ENCODE measurements at places on chromosomes 7 and 10. TPM values are rescaled to one million over a fixed set of nuclear protein-coding genes. Genes with fewer than 3 reads are reported as not detected.

MAP3K8 gene
- 239 TPM for total RNA-seq

CPXM2 gene
- not detected for total RNA-seq

CDHR1 gene
- total RNA-seq, result 3.3 TPM

TMEM26 gene
- not detected for total RNA-seq

ACTL6B gene
- total RNA-seq, result not detected

CEP55 gene
- 23.7 TPM for total RNA-seq

CPVL gene
- total RNA-seq, result 1.4 TPM

NKX2-3 gene
- not detected for total RNA-seq

RAB19 gene
- total RNA-seq, result 1.9 TPM

VWDE gene
- total RNA-seq, result not detected

ZNF853 gene
- 0.56 TPM for total RNA-seq

GRCh38 chr10:125700355-125700911, 17.5 kb upstream of the TEX36 start:
- DNase-seq, result no peak

DNA sequence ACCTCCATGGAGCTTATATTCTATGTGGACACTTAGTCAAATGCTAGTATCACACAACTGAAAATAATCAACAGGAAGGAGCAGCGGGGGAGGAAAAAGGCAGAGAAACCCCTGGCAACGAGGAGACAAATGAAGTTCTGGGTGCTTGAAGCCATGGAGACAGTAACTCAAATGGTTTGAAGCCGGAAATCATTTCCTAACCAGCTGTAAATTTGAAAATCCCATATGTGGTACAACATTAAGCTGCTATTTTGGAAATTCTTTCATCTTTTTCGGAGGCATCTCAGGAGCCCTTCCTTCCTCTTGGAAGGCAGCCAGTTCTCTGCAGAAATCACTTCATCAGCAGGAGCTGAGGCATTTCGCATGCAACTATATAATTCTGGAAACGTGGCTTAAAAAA, 91.4 kb downstream of the PPP1R3C start:
- no peak for DNase-seq

GRCh38 chr7:151461096-151461941, 21.4 kb upstream of the CRYGN start:
- no peak for DNase-seq

GRCh38 chr10:113340282-113340681, 212.6 kb upstream of the HABP2 start:
- DNase-seq, result no peak

GRCh38 chr7:118186501-118186900, 2.5 kb downstream of the LSM8 start:
- DNase-seq, result no peak

DNA sequence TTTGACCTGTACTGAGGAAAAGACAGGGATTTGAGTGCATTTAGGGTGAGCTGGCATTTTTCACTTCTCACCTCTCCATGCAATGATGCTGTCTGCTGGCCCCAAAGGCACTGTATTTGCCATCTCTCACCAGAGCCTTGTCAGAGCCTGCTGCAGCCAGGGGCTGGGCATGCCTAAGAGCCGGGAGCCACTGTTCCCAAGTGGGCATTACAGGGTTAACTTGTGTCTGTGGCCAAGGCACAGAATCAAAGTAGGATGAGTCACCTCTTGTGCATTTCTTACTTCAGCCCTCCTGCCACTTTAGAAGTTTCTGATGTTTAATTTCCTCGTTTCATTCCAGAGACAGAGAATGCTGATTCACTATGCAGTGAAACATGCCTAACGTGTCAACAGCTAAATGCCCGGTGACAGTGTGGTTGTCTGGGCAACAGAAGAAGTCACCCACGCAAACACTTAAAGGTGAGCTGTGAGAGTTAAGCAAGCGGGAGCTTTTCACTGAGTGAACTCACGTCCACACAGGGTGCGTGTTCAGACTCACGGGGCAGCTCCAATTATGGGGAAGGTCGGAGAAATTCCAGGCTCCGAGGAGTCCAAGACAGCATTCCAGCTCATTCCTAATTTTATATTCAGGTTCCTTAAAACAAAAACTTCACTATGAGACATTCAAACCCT, 57.1 kb upstream of the IGFBP3 start:
- DNase-seq, result no peak

DNA sequence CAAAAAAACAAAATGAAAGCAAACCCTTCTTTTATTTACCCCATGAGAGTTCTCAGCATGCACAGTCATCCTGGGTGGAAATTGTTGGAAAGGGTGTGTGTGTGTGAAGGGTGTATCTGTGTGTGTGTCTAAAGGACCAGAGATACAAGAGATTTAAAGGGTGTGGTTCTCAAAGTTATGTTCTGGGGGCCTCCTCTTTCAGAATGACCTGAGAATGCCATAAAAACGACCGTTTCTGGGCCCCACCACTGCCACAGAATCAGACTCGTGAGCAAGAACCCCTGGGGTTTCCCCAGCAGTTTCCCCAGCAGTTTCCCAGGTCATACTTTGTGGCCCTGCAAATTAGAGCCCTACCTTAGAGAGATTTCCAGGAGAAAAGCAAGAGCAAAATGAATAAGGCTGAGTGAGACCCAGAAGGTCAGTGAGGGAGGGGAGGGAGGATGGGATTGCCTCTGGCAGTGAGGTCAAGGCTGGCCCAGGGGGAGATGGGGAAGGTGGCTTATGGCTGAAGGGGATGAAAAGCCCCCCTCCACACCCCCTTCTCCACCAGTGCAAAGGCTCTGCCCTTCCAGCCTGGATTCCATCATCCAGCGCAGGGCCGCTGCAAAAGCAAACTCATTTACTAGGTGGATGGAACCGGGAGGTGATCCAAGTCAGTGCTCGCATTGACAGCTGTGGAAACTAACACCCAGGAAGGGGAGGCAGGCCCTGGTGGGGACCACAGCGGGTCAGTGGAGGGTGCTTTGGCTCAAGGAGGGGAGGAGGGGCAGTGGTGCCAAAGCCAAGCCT, 10.2 kb downstream of the PYROXD2 start:
- no peak for DNase-seq

GRCh38 chr10:96578022-96578421, 8.8 kb downstream of the TM9SF3 start:
- no peak for DNase-seq

DNA sequence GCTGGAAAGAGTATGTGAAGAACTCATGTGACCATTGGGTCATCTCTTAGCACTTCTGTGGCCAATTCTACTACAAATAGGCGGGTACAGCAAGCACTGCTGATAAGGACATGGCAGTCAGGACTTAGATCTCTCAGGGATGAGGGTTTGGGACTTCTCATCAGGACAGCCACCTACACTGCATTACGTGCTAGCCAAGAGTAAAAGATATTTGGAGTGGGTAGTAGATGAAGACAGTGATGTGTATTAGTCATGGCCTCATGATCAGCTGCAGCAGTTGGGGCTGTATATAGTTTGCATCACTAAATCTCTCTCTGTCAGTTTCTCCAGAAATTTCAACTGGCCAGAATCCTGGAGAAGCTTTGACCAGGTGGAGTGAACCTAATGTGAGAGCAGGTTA, 9.2 kb downstream of the TAS2R60 start:
- DNase-seq, result no peak

GRCh38 chr7:98807068-98808048, 62.5 kb downstream of the TMEM130 start:
- no peak for DNase-seq

DNA sequence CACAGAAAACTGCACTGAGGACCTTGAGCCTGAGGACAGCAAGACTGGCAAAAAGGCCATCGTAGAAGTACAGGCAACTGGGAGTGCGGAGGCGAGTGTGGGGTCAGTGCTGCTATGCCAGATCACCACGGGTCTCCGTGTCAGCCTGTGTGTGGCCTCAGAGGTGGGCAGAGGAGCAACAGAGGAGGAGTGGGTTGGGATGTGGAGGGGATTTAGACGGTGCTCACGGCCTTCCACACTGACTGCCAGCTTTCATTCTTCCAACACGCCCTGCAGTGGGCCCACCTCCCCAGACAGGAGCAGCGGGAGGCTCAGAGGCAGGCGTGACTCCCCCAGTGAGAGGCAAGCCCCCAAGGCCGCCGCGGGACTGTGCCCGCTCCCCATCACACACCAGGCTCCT, 17.0 kb upstream of the ZMIZ1 start:
- DNase-seq, result no peak

GRCh38 chr7:48964074-48964473, 39.7 kb downstream of the CDC14C start:
- DNase-seq, result no peak

- DNase-seq, result no peak
These were observed 6.5 kb upstream of the SDK1 start for GRCh38 chr7:3294432-3295100.

DNA sequence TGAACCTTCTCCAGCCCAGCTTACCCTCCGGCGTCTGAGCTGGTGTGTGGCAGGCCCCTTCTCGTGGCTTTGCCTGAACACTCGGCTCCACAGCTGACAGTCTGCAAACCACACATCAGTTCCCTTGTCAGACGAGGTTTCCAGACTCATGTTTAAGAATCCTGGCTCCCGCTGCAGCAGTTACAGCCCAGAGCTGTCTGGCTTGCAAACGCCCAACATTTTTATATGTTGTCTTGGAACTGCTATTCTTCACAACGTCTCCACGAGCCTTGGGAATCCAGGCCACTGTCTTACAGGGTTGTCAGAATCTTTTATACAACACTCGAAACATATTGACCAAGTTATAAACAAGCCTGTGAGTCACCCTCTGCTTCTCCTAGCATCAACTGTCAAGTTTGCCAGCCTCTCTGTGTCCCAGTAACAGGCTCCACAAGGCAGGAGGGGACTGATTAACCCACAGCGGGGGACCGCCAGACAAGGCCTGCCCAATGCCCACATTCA, 68.1 kb downstream of the TNS3 start:
- no peak for DNase-seq

DNA sequence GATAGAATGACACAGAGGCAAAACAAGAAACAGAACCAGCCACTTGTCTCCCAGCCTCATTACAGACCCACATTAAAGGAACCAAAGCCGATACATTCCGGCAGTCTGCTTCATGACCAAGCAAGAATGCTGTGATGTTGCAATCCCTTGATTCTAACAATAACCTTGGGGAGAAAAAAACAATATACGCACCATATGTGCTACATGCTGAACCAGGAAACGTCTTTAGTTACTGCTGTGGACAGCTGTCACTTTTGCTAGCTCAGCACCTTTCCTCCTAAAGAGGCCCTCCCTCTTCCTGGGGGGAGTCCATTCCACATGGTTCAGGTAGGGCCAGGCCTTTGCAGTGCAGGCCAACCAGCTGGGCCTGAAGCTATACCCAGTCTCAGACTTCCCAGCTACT, 79.1 kb downstream of the PRTFDC1 start:
- no peak for DNase-seq

GRCh38 chr7:127854383-127854782, 176.9 kb downstream of the LRRC4 start:
- no peak for DNase-seq

DNA sequence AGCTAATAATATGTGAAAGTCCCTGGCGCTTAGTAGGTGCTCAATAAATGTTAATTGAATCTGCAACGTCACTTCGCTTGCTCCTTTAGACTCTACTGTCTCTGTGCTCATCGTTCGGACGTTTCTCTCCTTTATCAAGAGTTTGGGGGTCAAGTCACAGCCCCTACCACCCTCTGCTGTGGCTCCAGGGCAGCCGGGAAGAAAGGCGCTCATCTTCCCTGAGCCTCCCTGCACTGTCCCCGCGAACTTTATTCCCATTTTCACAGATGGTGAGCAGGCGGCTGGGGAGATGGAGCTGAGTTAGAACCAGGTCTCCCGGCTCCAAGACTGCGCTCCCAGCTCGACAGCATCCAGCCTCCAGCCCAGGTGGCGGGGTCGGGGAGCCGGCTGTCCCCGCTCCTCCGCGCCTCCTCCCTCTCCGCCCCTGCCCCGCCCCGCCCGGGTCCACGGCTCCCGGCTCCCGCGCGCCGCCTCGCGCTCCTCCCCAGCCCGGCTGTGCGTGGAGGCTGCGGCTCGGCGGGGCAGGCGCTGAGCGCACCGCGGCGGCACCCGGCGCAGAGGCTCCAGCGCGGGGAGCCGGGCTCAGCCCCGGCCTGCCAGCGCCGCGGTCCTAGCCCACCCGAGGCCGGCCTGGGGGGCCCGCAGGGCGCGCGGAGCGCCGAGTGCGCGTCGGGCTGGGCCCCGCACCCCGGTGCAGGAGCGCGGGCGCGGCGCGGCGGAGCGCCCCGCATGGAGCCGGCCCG, at the start of gene CLEC2L:
Gene CLEC2L, plus strand, starts transcription at position 487 of the 743 bp plus-strand sequence. Its CDS starts 243 bp downstream, at position 730.
- no peak for DNase-seq

DNA sequence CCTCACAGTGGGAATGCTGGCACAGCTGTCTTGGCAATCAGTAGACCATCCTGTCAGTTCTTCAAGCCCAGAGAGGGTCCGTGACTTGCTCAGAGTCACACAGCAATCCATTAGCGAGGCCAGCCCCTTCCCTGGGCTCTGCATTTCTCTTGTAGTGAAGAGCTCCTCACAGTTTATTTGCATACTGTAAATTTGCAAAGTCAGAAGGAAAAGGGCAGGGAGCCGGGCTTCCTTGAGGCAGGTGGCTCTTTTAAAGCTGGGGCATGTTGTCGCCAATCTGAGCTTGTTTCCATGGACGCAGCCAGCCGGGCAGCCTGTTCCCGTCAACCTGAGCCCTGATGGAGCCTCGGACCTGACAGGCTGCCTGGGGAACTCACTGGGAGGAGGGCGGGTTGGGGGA, 123.4 kb downstream of the CUX1 start:
- DNase-seq, result no peak

- no peak for DNase-seq
These were observed 8.4 kb upstream of the AGR2 start for GRCh38 chr7:16813232-16813616.

DNA sequence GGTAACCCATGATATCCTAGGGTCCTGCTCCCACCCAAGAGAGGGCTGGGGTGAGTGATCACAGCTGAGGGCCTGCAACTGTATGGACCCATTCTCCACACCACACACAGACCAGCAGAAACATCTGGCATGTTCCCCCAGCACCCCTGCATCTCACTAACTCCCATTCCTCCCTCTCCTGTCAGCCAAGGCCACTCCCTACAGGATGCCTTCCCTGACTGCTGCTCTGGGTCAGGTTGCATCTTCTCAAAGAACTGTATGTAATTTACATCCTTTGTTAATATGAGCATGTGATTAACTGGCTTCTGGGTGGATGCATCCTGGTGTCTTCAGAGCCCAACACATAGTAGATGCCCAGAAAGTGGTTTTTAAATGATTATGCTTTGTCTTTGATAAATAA, 56.2 kb downstream of the PTPRE start:
- DNase-seq, result no peak

GRCh38 chr7:101319401-101319800, 2.2 kb downstream of the IFT22 start:
- DNase-seq, result no peak

- no peak for DNase-seq
These were observed 56.3 kb upstream of the FAM3C start for GRCh38 chr7:121452389-121452788.

DNA sequence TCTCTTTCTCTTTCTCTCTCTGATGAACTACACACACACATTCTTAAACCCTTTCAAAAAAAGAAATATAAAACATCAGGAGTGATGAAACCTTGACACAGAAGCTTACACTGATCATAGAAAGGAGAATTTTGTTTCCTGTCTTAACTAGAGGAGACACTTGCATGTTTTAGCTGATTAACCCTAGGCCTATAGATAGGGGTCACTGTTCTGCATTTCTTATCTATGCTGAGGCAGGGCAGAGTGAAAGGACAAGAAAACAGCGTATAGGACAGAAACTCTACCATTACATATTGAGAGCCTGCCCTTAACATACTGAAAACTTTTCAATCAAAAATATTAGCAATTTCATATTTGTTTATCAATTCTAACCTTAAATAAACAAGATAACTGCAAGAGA, 680.6 kb upstream of the MBL2 start:
- DNase-seq, result no peak

GRCh38 chr7:44238116-44238695, 37.4 kb downstream of the YKT6 start:
- no peak for DNase-seq
